ENCODE measurements at places on chromosomes 11 and 22.

DNA sequence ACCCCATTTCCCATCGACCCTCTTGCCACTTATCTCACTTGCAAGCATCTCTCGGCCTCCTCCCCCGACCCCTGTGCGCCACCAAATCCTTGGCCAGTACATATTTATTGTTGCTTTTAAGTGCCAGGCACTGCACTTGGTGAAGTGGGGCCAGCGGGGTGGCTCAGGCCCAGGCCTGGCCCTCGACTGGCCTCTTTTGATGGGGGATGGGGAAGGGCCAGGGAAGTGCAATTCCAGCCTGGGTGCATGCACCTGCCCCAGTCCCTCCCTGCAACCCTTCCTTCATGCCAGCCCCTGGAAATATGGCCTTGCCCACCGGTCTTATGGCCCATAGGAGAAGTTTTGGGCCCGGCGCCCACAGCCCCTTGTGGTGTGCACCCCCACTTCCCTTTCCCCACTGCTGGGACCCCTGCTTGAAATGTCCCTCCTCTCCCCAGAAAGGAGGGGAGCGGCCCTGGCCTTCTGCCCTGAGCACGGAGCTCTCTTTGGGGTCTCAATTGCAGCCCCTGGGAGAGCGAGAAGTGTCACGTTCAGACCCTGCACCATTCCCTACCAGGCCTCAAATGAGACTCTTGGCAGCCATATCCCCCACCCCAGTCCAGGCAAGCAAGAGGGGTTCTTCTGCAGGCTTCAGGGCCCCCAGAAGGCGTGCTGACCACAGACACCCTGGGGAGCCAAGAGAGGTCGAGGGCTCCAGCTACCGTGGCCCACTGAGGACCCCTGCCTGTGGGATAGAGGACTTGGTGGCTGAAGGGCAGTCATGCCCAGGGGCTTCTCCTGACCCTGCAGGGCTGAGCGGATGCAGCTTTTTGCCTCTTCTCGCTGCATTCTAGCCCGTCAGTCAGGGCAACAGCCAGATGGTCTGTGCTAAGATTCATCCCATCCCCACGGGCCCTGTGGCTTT, 961 bp downstream of the SUSD2 start:
- no peak for DNase-seq

- DNase-seq: peak; percentile 62
Measured at GRCh38 chr22:41822317-41823057, 10.4 kb upstream of the SREBF2 start.

DNA sequence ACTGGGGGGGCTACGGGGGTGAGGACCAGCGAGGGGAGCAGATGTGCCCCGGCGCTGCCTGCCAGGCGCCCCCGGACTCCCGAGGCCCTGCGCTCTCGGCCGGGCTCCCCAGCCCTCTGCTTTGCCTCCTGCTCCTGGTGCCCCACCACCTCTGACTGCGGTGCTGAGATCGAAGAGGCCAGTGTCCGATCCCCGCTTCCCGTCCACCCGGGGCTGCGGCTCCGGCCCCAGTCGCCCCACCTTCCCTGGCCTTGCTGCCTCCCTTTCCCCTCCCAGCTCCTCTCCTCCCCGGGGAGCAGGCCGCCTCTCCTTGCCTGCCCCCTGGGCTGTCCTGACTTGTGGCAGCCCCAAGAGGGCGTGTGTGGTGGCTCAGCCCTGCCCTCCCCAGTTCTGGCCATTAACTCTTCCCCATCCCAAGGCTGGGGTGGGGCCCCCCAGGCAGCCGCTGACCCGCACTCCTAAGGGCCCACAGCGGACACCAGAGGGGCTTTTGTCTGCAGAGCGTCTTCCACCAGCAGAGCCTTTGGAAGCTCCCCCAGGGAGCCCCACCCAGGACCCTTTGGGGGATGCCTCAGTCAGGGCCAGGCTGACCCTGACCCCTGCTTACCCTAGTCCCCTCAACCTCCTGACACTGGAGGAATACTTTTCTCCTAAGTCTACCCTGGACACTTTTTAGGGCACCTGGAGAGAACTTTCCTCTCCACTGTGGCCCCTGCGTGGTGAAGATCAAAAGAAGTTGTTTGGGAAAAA, 16.6 kb downstream of the RTN4RL2 start:
- no peak for DNase-seq

DNA sequence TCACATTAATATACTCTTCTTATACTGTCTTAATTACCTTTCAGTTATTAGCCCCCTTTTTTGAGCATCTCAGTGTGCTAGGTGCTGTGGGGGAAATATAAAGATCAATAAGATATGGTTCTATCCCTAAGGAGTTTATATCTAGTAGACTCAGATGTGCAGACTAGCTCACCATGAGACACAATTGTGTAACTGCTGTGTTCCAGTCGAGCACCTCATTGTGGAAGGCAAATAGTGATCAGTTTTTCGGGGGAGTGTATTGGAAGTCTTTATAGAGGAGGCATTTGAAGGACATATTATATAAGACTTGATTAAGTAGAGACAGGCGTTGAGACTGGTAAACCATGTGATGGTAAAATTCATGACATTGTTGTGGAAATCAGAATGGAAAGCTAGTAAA, 11.8 kb downstream of the PDE3B start:
- DNase-seq: no peak

GRCh38 chr11:110830747-110831146, 118.5 kb upstream of the ARHGAP20 start:
- no peak for DNase-seq

- no peak for DNase-seq
Measured at GRCh38 chr11:20030472-20030871, 129.8 kb downstream of the DBX1 start.

- DNase-seq: no peak
Measured at GRCh38 chr11:127898422-127899365, 688.7 kb downstream of the ETS1 start.

- DNase-seq: no peak
Measured at GRCh38 chr11:129698212-129698611, 117.4 kb upstream of the TMEM45B start.

- no peak for DNase-seq
Measured at GRCh38 chr22:44566911-44567310, 68.9 kb upstream of the RTL6 start.

DNA sequence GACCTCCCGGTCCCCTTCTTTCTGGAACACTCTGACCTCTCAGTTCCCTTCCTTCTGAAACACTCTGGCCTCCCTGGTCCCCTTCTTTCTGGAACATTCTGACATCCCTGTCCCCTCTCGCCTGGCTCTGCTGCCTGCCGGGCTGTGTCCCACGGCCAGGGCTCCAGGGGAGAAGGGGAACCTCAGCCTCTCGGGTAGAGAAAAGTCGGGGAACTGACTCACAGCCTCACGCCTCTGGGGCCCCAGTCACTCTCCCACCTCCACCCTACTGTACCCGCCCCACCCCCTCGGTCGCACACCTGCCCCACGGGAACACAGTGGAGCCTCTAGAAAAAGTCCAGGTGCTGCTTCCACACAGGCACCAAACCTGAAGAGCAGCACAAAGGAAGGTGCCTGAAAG, 93.3 kb downstream of the BRD1 start:
- DNase-seq: no peak

GRCh38 chr11:118596224-118597146, 10.9 kb upstream of the PHLDB1 start:
- no peak for DNase-seq

- no peak for DNase-seq
Measured at GRCh38 chr22:49188591-49188990, 639.1 kb downstream of the BRD1 start.

GRCh38 chr22:35085621-35086020, 19.7 kb downstream of the ISX start:
- DNase-seq: no peak

GRCh38 chr22:37768273-37768672, 39.5 kb upstream of the GCAT start:
- no peak for DNase-seq

GRCh38 chr11:36375353-36376008, 79.4 kb downstream of the PRR5L start:
- no peak for DNase-seq

DNA sequence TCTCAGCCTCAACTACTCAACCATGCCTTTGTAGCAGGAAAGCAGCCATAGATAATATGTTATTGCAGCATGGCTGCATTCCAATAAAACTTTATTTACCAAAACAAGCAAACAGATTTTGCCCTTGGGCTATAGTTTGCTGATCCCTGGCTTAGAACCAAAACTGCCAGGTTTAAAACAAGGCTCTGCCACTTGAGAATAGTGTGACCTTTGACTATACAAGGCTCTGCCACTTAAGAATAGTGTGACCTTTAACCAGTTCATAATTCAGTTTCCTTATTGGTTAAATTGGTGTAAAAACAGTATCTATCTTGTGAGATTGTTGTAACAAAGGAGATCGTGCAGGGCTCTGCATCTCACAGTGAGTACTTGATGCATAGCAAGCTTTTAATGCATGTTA, 217.3 kb upstream of the MTNR1B start:
- DNase-seq: no peak

DNA sequence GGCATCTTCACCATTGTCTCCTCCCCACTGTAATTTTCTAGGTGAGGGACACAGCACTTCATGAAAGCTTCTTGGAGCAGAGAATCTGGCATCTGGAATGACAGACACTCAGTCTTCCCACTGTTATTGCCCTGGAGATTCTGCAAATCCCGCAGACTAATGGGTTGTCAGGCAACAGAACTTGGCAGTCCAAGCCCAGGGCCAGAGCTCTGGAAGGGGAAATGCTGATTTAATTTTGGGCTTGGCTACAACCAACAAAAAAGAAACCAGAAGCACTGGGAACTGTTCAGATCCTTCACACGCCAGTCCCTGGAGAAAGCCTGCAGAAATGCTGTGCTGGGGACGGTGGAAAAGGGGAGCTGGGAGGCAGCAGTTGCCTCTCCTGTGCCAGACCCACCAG, 71.5 kb upstream of the BID start:
- DNase-seq: no peak

DNA sequence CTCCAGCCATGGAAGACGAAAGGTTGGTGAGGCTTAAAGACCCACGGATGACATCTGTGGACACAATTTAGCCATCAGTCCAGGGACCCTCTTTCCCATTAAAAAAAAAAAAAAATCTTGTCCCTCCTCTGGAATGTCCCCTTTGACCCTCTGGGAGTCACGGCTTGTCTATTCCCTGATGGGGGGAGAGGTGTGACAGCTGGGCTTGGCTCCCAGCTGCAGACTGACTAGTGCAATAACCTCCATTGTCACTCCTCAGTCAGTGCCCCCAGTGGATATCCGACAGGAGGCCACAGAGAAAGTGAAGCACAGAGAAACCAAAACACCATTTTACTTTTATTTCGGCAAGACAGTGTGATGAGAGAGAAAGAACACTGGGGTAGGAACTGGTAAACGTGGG, 2.7 kb upstream of the VSIG2 start:
- no peak for DNase-seq

GRCh38 chr11:117822074-117823033, 2.2 kb downstream of the FXYD2 start:
- DNase-seq: no peak

- no peak for DNase-seq
Measured at GRCh38 chr11:17873586-17873985, 139.0 kb downstream of the KCNC1 start.

DNA sequence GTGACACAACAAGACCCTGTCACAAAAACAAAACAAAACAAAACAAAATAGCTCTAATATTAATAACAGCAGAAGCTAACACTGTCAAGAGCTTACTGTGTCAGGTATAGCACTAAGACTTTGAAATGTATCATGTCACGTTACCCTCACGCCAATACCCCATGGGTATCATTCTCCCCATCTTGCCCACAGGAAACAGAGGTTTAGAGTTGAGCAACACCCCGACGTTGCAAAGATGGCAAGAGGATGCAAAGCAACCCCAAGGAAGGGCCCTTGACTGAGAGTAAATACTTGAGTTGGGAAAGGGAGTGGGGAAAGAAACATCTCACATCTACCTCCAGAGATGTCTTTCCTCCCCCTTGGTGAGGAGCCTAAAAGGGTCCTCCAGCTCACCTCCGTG, 366.8 kb downstream of the LARGE1 start:
- no peak for DNase-seq

DNA sequence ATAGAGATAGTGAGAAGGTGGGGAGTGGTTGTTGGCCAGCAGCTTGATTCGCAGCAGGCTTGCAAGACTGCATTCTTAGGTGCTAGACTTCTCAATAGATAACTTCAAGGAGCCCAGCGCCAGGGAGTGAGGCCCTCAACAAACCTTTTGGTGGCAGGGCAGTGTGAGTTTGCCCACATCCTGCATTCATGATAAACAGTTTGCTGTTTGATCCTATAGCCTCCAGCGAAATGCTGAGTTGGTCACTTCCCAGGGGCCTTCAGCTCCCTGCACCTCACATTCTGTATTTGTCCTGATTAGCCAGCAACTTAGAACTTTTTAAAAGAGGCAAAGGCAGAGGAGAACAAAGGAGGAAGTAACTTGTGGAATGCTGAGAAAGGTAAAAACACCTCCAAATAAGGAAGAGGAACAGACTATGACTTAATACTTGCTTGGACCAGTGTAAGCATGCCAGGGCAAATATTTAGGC, 25.1 kb downstream of the OR10A6 start:
- no peak for DNase-seq

- DNase-seq: peak; percentile 26
Measured at GRCh38 chr11:118789501-118790356, 1.2 kb downstream of the DDX6 start.

- no peak for DNase-seq
Measured at GRCh38 chr22:29369460-29369859, 18.9 kb downstream of the AP1B1 start.

GRCh38 chr22:29306175-29306834, at the start of gene GAS2L1:
Gene GAS2L1 (plus strand): TSS chr22:29306650. CDS start chr22:29308106, 1,456 bp downstream.
- peak; percentile 77 for DNase-seq

DNA sequence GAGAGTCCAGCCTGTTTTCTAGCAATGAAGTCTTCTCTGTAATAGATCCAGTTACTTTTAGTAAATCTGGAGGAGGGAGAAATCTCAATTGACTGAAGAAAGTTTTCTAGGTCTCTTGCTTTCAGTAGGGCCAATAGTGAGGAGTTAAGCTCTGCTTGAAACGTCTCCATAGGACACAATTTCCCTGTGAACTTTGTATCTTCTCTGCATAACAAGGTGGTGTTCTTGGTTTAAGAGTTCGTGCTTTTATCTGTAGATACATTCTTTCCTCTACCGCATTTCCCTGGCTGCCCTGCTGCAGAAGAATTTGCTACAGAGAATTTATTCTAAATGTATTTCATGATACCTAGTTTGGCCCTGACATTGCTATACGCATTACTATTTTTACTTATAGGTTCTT, 183.1 kb downstream of the ARHGAP42 start:
- no peak for DNase-seq
